Panc1 (cell line): ENCODE measurements at places on chromosomes 2 and 18.
A peak's percentile ranks its signal among the peaks of the same experiment; 100 is the strongest.

GRCh38 chr18:76444446-76445105 is 50.5 kb downstream of the ZNF516 start:
- no peak overlapping the region for H3K4me3 ChIP-seq
- no peaks in the 10 kb centered on the region for H3K36me3 ChIP-seq
- no peak overlapping the region for H3K27ac ChIP-seq
- no peak for DNase-seq

GRCh38 chr2:68727683-68728375 is 6.8 kb upstream of the ARHGAP25 start:
- H3K4me3 ChIP-seq, result no peak overlapping the region
- no peaks in the 10 kb centered on the region for H3K36me3 ChIP-seq
- H3K27me3 ChIP-seq, result no peaks in the 10 kb centered on the region
- DNase-seq, result no peak

- H3K36me3 ChIP-seq, result no peaks in the 10 kb centered on the region
- no peak overlapping the region for H3K4me3 ChIP-seq
- DNase-seq, result no peak
- no peaks in the 10 kb centered on the region for H3K27me3 ChIP-seq
These were observed 202.3 kb downstream of the PLCL1 start for GRCh38 chr2:198006733-198007132.

DNA sequence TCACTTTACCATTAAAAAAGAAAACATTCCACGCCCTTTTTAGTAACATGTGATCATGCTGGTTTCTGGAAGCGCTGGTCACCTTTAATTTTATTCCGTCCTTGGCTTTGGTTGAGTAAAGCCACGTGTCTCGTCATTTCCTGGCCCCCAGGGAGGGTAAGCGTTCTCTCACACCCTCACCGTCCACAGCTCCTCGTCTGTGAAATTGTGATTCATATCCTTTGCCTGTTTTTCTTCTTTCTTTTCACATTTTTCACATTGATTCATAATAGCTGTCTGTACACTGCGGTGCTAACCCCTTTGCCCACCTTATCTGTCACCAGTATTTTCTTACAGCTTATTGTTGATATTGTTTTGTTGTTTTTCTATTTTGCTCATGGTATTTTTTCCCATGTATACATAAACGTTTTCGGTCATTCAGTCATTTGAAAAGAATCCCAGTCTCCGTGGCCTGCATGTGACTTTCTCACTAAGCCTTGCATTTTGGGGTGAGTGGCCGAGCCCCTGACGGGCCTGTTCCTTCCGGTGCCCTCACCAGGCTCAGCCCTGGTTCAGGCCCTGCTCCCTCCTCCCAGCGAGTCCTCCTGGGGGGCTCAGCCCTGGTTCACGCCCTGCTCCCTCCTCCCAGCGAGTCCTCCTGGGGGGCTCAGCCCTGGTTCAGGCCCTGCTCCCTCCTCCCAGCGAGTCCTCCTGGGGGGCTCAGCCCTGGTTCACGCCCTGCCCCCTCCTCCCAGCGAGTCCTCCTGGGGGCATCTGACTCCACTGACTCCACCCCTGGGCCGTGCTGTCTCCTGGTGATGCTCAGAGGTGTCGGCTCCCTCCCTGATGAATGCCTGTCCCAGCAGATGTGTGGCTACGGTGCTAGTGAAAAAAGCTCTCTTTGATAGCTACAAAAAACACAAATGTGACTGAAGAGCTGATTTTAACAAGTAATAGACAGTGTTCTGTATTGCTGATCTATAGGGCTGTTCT is 249.7 kb upstream of the PXDN start:
- no peak overlapping the region for H3K4me3 ChIP-seq
- H3K36me3 ChIP-seq, result no peaks in the 10 kb centered on the region
- DNase-seq, result no peak
- H3K27me3 ChIP-seq, result no peaks in the 10 kb centered on the region
- peaks cover 4% of the 10 kb centered on the region for H3K4me1 ChIP-seq

DNA sequence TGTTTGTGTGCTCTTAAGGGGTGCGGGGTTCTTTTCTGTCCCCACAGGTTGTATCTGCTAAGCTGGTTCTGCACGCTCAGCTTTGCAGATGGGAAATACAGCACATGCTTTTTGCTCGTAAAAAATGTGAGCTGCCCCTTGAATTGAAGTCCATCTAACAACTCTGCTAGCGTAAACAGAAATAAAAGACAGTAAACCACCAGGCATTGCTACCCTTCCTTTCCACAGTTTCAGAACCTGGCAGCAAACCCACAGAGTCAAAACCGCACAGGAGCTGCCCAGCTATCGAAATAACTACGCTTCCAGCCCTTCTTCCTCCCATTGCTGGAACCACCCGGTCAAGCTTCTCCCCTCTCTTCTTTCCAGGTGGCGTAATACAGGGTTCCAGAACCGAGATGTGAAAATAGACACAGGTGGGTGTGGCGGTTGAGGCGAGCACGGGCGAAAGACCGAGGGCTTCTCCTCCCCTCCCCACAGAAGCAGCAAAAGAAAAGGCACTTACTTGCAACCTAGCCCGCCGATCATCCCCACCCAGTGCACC is 479 bp downstream of the SCN9A start:
- H3K36me3 ChIP-seq, result no peaks in the 10 kb centered on the region
- no peak overlapping the region for H3K27ac ChIP-seq
- H3K27me3 ChIP-seq, result peaks cover 8% of the 10 kb centered on the region
- DNase-seq, result no peak
- no peaks in the 10 kb centered on the region; the same call in 1 of the 2 replicates for H3K4me1 ChIP-seq

DNA sequence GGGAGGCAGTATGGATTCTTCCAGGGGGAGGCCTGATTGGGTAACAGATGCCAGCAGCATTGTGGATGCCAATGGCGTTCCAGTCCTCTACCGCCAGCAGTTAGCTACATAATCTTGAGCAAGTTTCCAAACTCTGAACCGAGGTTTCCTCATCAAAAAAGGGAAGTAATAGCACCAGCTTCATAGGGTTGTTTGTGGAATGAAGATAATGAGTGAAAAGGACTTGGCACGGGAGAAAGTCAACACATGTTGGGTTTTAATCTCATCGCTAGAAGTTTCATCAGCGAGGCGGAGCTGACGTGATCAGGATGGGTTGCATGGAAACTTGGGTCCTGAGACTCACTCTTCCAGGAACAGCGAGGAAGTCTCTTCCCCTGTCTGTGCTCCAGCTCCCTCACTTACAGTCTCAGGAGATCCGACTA is 266.7 kb downstream of the SH3BP4 start:
- no peaks in the 10 kb centered on the region for H3K4me1 ChIP-seq
- H3K27ac ChIP-seq, result no peak overlapping the region
- peaks cover 3% of the 10 kb centered on the region for H3K27me3 ChIP-seq
- no peak for DNase-seq
- no peak overlapping the region for H3K4me3 ChIP-seq

GRCh38 chr18:3605954-3606443 is 156.0 kb downstream of the TGIF1 start:
- H3K4me3 ChIP-seq, result peak overlapping the region; percentile 72
- no peaks in the 10 kb centered on the region for H3K27me3 ChIP-seq
- H3K36me3 ChIP-seq, result no peaks in the 10 kb centered on the region; the same call in 1 of the 2 replicates
- peak overlapping the region; percentile 100 for H3K27ac ChIP-seq

GRCh38 chr2:99834426-99834825 is 308.0 kb downstream of the AFF3 start:
- peaks cover 4% of the 10 kb centered on the region; the same call in 1 of the 2 replicates for H3K27me3 ChIP-seq
- H3K36me3 ChIP-seq, result no peaks in the 10 kb centered on the region
- DNase-seq, result no peak
- H3K4me1 ChIP-seq, result no peaks in the 10 kb centered on the region
- H3K27ac ChIP-seq, result no peak overlapping the region
- no peak overlapping the region for H3K4me3 ChIP-seq

GRCh38 chr2:41872646-41873045 is 175.2 kb upstream of the PKDCC start:
- peaks cover 2% of the 10 kb centered on the region; the same call in 1 of the 2 replicates for H3K4me1 ChIP-seq
- H3K27ac ChIP-seq, result no peak overlapping the region
- no peak for DNase-seq
- no peak overlapping the region for H3K4me3 ChIP-seq

DNA sequence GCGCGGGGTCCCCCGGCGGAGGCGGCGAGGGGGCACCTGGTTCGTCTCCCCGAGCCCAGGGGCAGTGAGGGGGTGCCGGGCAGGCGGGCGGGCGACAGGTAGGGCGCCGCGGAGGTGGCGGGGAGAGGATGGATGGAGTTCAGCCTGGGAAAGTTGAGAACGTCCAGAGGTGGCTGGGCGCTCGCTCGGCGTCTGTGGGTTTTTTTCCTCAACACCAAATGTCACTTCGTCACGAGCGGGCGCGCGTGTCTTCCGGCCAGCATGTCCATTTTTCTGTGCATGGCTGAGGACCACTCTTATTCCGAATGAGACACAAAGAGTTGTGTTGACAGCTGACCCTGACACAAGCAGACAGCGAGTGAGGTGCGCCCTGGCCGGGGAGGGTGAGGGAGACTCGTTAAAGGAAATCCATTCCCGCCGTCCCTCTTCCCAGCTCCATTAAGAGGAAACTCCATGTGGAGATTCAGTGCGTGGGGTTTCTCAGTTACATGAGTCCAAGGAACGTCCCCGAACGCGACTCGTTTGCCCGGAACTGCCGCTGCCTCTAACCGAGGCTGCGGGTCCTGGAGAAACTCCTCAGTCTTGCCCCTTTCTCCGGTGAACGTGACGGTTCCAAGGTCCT is 859 bp downstream of the GREB1L start:
- H3K36me3 ChIP-seq, result no peaks in the 10 kb centered on the region; the same call in 1 of the 2 replicates
- no peaks in the 10 kb centered on the region; the same call in 1 of the 2 replicates for H3K4me1 ChIP-seq
- no peak for DNase-seq
- peak overlapping the region; percentile 72 for H3K27ac ChIP-seq

- H3K27me3 ChIP-seq, result no peaks in the 10 kb centered on the region
- H3K36me3 ChIP-seq, result no peaks in the 10 kb centered on the region
- DNase-seq, result no peak
- H3K27ac ChIP-seq, result no peak overlapping the region
- H3K4me3 ChIP-seq, result no peak overlapping the region
These were observed 147.1 kb downstream of the CCBE1 start for GRCh38 chr18:59550174-59550516.

GRCh38 chr2:113755835-113756354 is 547 bp downstream of the SLC35F5 start:
- peaks cover 12% of the 10 kb centered on the region; the same call in 1 of the 2 replicates for H3K4me1 ChIP-seq
- peak overlapping the region; percentile 89 for H3K27ac ChIP-seq
- H3K27me3 ChIP-seq, result no peaks in the 10 kb centered on the region

DNA sequence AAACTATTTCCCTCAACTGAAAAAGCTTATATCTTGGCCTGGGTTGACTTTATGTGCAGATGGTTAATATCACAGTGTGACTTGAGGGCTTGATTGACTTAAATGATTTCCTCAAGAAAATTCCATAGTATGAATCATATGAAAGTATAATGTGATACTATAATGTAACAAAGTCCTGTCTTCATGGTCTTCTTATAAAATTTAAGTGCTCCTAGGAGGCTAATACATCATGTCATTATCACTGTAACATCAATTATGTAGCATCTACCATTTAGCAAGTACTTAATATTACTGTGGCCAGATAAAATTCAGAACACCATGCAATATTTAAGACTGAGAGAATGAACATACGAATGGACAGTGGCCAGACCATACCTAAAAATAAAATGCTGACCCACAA is 276.1 kb downstream of the RIT2 start:
- H3K4me3 ChIP-seq, result no peak overlapping the region
- H3K27me3 ChIP-seq, result no peaks in the 10 kb centered on the region
- H3K27ac ChIP-seq, result no peak overlapping the region
- no peaks in the 10 kb centered on the region for H3K36me3 ChIP-seq
- no peak for DNase-seq

- H3K27me3 ChIP-seq, result no peaks in the 10 kb centered on the region
- H3K27ac ChIP-seq, result peak within 1 kb of the TSS; percentile 97
- H3K4me3 ChIP-seq, result peak within 1 kb of the TSS; percentile 80
- peak; percentile 53 for DNase-seq
- H3K36me3 ChIP-seq, result peaks cover 8% of the 10 kb centered on the region
These were observed at the start of gene FAM168B for GRCh38 chr2:131093006-131093695. Gene FAM168B (minus strand): TSS chr2:131093460. CDS start chr2:131082646, 10,814 bp downstream.

DNA sequence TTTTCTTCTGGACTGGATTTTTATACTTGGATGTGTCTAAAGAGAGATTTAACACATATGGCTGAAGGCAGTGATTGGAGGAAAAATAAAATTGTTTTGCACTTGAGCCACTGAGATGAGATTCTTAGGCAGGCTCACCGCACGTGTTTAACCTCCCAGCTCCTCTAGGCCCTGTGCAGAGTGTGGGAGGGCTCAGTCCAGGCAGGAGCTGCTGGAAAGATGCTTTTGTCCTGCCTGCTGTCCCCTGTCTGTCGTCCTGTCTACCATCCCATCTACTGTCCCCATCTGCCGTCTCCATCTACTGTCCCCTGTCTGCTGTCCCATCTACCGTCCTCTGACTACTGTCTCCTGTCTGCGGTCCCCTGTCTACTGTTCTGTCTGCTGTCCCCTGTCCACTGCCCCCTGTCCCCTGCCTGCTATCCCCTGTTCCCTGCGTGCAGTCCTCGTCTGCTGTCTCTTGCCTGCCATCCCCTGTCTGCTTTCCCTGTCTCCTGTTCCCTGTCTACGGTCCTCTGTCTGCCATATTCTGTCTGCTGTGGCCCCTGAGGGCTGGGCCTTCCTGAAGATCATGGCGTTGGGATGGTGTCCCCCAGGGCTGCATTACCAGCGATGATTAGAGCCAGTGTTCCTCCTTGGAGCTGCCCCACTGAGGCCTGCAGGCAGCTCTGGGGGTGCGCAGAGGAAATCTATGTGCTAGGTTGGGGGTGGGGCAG is 43.7 kb upstream of the HS6ST1 start:
- DNase-seq, result no peak
- H3K4me3 ChIP-seq, result no peak overlapping the region
- H3K4me1 ChIP-seq, result peaks cover 4% of the 10 kb centered on the region; the same call in 1 of the 2 replicates
- H3K27me3 ChIP-seq, result no peaks in the 10 kb centered on the region
- no peaks in the 10 kb centered on the region for H3K36me3 ChIP-seq
- H3K27ac ChIP-seq, result peak overlapping the region; percentile 6; the same call in 1 of the 2 replicates

DNA sequence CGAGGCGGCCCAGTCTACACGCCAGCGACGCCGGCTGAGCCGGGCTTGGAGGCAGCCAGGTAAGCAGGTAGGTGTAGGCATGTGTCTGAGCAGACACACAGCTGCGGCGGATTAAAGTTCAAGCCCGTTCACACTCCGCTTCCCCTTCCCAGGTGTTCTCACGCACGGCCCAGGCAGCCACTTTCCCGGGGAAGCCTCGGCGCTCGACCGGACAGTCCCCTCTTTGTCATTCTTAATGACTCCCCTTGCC is 367 bp downstream of the TGFA start:
- peaks cover 25% of the 10 kb centered on the region for H3K27me3 ChIP-seq
- peaks cover 4% of the 10 kb centered on the region for H3K4me1 ChIP-seq
- peaks cover 7% of the 10 kb centered on the region; the same call in 1 of the 2 replicates for H3K36me3 ChIP-seq
- H3K27ac ChIP-seq, result no peak overlapping the region
- H3K4me3 ChIP-seq, result peak overlapping the region; percentile 48

- no peak for DNase-seq
- no peak overlapping the region for H3K27ac ChIP-seq
- no peak overlapping the region for H3K4me3 ChIP-seq
- H3K27me3 ChIP-seq, result no peaks in the 10 kb centered on the region
- no peaks in the 10 kb centered on the region for H3K36me3 ChIP-seq
These were observed 678.0 kb upstream of the CDH2 start for GRCh38 chr18:28854964-28855363.

GRCh38 chr2:25566694-25567093 is 106.7 kb downstream of the DTNB start:
- DNase-seq, result no peak
- no peaks in the 10 kb centered on the region for H3K36me3 ChIP-seq
- no peak overlapping the region for H3K27ac ChIP-seq
- H3K27me3 ChIP-seq, result no peaks in the 10 kb centered on the region
- no peak overlapping the region for H3K4me3 ChIP-seq
